ENCODE measurements at places on chromosomes 7 and 10.

- no peak overlapping the region for H3K27ac ChIP-seq
- H3K4me1 ChIP-seq = 0 out of 2 replicates have a peak, but pooled peaks cover 3% of the 10 kb centered on the region
- peak overlapping the region; percentile 76 for H3K4me3 ChIP-seq
- H3K36me3 ChIP-seq = no peaks in the 10 kb centered on the region
Measured at GRCh38 chr10:22712211-22712955, 2.0 kb downstream of the PIP4K2A start.

GRCh38 chr7:136230210-136230609 is 253.1 kb upstream of the MTPN start:
- H3K4me1 ChIP-seq = no peaks in the 10 kb centered on the region
- H3K4me3 ChIP-seq = no peak overlapping the region
- H3K27me3 ChIP-seq = no peaks in the 10 kb centered on the region
- no peak for DNase-seq
- no peak overlapping the region for H3K27ac ChIP-seq

- no peak overlapping the region for H3K27ac ChIP-seq
- no peak overlapping the region for H3K4me3 ChIP-seq
- peaks cover 4% of the 10 kb centered on the region for H3K36me3 ChIP-seq
- no peaks in the 10 kb centered on the region for H3K27me3 ChIP-seq
- no peak for DNase-seq
Measured at GRCh38 chr7:44629829-44630522, 23.5 kb downstream of the OGDH start.

- DNase-seq = no peak
- no peaks in the 10 kb centered on the region for H3K36me3 ChIP-seq
- peak overlapping the region; percentile 95 for H3K4me3 ChIP-seq
Measured at GRCh38 chr7:66845379-66846095, 75.5 kb upstream of the TMEM248 start.

DNA sequence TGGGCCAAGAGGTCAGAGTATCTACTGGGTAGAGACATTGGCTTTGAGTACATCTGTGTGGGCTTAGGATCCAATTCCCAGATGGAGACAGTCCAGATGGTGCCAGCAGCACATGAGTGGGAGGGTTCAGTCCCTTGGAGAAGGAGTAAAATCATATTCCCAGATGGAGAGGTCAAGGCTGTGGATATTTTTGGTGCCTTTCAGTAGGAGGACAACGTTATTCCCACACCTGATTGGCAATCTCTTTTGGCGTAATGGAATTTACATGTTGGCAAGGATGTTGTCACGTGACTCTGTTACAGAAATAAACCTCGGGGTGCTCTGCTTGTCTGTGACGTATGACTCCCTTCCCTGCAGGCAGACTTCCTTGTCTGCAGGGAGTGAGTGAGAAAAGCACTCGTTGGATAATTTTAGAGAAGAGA is 27.6 kb downstream of the NPS start:
- H3K4me3 ChIP-seq = no peak overlapping the region
- no peaks in the 10 kb centered on the region for H3K4me1 ChIP-seq
- no peak for DNase-seq
- H3K27me3 ChIP-seq = no peaks in the 10 kb centered on the region
- no peak overlapping the region for H3K27ac ChIP-seq

GRCh38 chr10:122856902-122857301 is 11.2 kb upstream of the CUZD1 start:
- no peak overlapping the region for H3K4me3 ChIP-seq
- H3K36me3 ChIP-seq = no peaks in the 10 kb centered on the region

- peaks cover 38% of the 10 kb centered on the region for H3K27me3 ChIP-seq
- DNase-seq = peak; percentile 79
- H3K36me3 ChIP-seq = no peaks in the 10 kb centered on the region
- H3K4me1 ChIP-seq = no peaks in the 10 kb centered on the region
Measured at GRCh38 chr10:104642658-104643302, 1.7 kb downstream of the SORCS3 start.

DNA sequence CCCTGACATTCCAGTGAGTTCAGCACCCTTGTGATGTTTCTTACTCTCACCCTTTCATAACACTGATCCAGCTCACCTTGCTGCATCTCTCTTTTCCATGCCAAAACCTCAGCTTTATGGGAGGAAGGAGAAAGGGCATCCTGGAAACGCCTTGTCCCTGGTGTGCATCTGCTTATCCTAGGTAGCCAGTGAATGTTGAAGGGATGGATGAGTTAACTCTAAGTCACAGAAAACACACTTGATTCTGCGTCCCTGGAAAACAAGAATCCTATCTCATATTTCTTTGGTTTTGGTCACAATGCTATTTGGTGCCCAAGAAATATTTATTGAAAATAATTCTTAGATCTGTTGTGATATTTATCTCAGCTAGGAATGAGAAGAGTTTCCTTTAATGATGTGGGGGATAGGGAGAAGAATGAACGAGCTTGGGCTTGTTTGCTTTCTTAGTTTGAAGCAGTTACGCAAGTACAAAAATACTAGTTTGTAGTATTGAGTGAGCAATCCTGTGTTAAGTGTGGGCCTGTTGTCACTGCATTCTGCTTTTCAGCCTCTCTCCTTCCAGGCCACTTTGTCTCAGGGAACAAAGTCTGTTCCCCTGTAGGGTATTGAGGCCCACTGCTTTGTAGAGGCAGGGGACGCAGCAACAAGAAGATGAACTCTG is 126.5 kb downstream of the ARID5B start:
- no peaks in the 10 kb centered on the region for H3K4me1 ChIP-seq
- no peaks in the 10 kb centered on the region for H3K27me3 ChIP-seq
- H3K36me3 ChIP-seq = no peaks in the 10 kb centered on the region
- H3K27ac ChIP-seq = no peak overlapping the region
- DNase-seq = no peak

- H3K27ac ChIP-seq = no peak overlapping the region
- no peak for DNase-seq
- H3K36me3 ChIP-seq = no peaks in the 10 kb centered on the region
Measured at GRCh38 chr10:16901106-16901505, 83.9 kb upstream of the RSU1 start.

GRCh38 chr10:125472010-125472607 is 210.9 kb downstream of the TEX36 start:
- H3K4me1 ChIP-seq = no peaks in the 10 kb centered on the region
- no peaks in the 10 kb centered on the region for H3K36me3 ChIP-seq
- H3K27me3 ChIP-seq = no peaks in the 10 kb centered on the region
- no peak for DNase-seq
- no peak overlapping the region for H3K4me3 ChIP-seq

- no peaks in the 10 kb centered on the region for H3K4me1 ChIP-seq
- no peaks in the 10 kb centered on the region for H3K27me3 ChIP-seq
- no peak overlapping the region for H3K27ac ChIP-seq
- DNase-seq = no peak
- H3K36me3 ChIP-seq = no peaks in the 10 kb centered on the region
- no peak overlapping the region for H3K4me3 ChIP-seq
Measured at GRCh38 chr7:68547799-68548198, 1050.5 kb upstream of the AUTS2 start.

GRCh38 chr7:7652798-7653540 is 12.4 kb downstream of the UMAD1 start:
- H3K4me1 ChIP-seq = no peaks in the 10 kb centered on the region
- H3K36me3 ChIP-seq = no peaks in the 10 kb centered on the region
- DNase-seq = no peak
- H3K27me3 ChIP-seq = no peaks in the 10 kb centered on the region
- no peak overlapping the region for H3K4me3 ChIP-seq
- H3K27ac ChIP-seq = no peak overlapping the region

GRCh38 chr7:18846765-18847215 is 270.6 kb downstream of the TWIST1 start:
- no peaks in the 10 kb centered on the region for H3K4me1 ChIP-seq
- H3K27me3 ChIP-seq = no peaks in the 10 kb centered on the region
- H3K36me3 ChIP-seq = no peaks in the 10 kb centered on the region
- H3K4me3 ChIP-seq = no peak overlapping the region
- no peak for DNase-seq
- H3K27ac ChIP-seq = no peak overlapping the region

- H3K4me1 ChIP-seq = no peaks in the 10 kb centered on the region
- no peaks in the 10 kb centered on the region for H3K36me3 ChIP-seq
- H3K27me3 ChIP-seq = no peaks in the 10 kb centered on the region
- no peak for DNase-seq
Measured at GRCh38 chr10:9060314-9060713, 1005.8 kb downstream of the GATA3 start.

DNA sequence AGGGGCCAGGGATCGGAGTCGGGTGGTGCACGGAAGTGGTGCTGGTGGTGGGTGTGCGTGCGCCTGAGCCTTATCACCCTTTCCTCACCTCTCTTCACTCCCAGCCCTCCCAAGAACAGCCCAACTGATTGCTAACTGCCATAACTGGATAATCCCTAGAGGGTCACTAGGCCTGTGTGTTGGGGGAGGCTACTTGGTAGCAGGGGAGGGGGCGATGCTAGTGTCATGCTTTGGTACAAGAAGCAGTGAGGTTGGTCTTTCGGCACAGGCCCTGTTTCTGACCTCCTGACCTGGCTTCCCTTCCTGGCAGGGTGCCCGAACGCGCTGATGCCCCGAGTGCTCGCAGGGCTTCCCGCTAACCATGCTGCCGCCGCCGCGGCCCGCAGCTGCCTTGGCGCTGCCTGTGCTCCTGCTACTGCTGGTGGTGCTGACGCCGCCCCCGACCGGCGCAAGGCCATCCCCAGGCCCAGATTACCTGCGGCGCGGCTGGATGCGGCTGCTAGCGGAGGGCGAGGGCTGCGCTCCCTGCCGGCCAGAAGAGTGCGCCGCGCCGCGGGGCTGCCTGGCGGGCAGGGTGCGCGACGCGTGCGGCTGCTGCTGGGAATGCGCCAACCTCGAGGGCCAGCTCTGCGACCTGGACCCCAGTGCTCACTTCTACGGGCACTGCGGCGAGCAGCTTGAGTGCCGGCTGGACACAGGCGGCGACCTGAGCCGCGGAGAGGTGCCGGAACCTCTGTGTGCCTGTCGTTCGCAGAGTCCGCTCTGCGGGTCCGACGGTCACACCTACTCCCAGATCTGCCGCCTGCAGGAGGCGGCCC is 652 bp downstream of the KAZALD1 start:
- peak overlapping the region; percentile 43 for H3K4me3 ChIP-seq
- no peak overlapping the region for H3K27ac ChIP-seq
- H3K4me1 ChIP-seq = peaks cover 12% of the 10 kb centered on the region
- DNase-seq = no peak

DNA sequence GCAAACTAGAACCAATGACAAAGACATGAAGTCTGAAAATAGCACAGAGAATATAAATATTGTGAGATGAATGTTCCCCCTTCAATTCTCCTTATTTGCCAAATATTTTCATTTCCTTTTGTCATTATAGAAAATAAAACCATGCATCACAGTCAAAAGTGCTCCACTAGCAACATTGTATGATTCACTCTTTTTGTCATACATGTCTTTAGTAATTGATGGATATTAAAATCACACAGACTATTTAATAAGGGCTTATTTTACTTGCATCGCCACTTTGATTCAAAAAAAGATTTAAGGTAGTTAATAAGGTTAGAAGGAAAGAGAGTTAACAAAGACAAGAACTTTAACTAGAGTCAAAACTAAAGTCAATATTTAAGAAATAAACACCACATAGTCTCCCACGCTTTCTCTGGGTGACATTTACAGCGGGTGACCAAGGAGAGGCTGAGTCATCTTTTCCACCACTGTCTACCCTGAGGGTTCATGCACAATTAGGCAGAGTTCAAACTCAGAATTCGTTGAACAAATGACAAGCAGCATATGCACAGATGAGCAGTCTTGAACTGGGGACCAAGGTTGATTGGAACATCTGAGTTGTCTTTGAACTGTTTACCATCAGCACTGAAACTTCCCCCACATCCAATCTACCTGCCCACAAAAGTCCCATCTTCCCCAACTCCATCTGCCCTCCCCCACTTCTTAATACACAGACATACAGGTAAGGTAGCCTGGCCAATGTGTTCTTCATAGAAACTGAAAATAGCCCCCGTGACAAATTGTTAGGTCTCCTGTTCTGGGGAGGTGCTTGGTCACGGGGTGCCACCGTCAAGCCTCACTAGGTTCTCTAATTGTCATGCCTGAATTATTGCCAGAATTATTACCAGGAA is 42.5 kb downstream of the C7orf25 start:
- no peak overlapping the region for H3K4me3 ChIP-seq
- 0 out of 2 replicates have a peak, but pooled peaks cover 2% of the 10 kb centered on the region for H3K36me3 ChIP-seq
- no peak overlapping the region for H3K27ac ChIP-seq
- no peaks in the 10 kb centered on the region for H3K27me3 ChIP-seq
- no peaks in the 10 kb centered on the region for H3K4me1 ChIP-seq

- DNase-seq = no peak
- H3K27ac ChIP-seq = no peak overlapping the region
- H3K36me3 ChIP-seq = no peaks in the 10 kb centered on the region
- H3K4me1 ChIP-seq = peaks cover 3% of the 10 kb centered on the region
- H3K4me3 ChIP-seq = no peak overlapping the region
- H3K27me3 ChIP-seq = no peaks in the 10 kb centered on the region
Measured at GRCh38 chr7:51459809-51460208, 143.2 kb upstream of the COBL start.

- H3K27me3 ChIP-seq = no peaks in the 10 kb centered on the region
- H3K36me3 ChIP-seq = no peaks in the 10 kb centered on the region
- no peak for DNase-seq
- H3K4me1 ChIP-seq = peaks cover 6% of the 10 kb centered on the region
- H3K27ac ChIP-seq = no peak overlapping the region
Measured at GRCh38 chr7:12719141-12719919, 31.9 kb downstream of the ARL4A start.

- H3K27ac ChIP-seq = no peak overlapping the region
- no peak for DNase-seq
- H3K4me1 ChIP-seq = no peaks in the 10 kb centered on the region
- no peaks in the 10 kb centered on the region for H3K27me3 ChIP-seq
- no peak overlapping the region for H3K4me3 ChIP-seq
Measured at GRCh38 chr10:71083716-71083975, 128.7 kb upstream of the UNC5B start.

DNA sequence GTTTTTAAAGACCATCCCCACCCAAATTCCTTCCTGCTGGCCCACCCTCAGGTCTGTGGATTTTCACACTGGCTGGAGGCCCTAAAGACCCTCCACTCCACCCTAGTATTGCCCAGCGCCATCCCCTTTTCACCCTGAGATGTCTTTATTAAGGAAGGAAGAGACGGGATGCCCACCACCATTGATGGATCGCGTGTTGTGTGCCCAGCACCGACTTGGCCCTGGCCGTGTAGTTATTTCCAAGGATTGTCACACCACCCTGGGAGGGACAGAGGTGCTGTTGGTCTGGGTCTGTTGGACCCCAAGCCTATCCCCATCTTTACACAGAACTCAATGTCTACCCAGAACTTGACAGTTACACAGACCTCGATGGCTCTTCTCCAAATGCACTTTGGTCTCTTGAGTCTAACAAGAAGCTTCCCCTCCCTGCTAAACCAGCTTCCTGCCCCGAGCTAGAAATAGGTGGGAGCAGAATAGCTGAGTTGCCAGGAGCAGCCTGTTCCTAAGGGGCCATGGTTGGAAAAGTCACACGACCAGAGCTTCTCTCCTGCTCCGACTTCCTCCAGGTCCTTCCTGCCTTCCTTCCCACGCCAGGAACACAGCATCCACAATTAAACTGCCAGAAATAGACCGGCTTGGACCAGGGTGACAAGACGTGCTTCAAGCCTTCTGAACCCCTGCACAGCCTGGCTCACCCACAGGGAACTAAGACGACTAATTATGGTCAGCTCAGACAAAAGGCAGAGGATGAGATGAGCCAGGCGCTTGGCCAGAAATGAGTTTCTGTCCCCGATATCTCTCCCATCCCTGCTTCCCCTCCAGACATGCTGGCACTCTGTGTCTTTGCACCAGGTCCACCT is 139.5 kb upstream of the CHST15 start:
- H3K27me3 ChIP-seq = no peaks in the 10 kb centered on the region
- H3K4me1 ChIP-seq = no peaks in the 10 kb centered on the region
- H3K27ac ChIP-seq = no peak overlapping the region

All from iPS DF 6.9 (cell line).